Activated T-cell treated with anti-CD3 and anti-CD28 coated beads, Interleukin-2, amount 50 U/mL, for 48 hours (primary cell): ENCODE measurements at places on chromosomes 11 and 22.
A peak's percentile ranks its signal among the peaks of the same experiment; 100 is the strongest.

DNA sequence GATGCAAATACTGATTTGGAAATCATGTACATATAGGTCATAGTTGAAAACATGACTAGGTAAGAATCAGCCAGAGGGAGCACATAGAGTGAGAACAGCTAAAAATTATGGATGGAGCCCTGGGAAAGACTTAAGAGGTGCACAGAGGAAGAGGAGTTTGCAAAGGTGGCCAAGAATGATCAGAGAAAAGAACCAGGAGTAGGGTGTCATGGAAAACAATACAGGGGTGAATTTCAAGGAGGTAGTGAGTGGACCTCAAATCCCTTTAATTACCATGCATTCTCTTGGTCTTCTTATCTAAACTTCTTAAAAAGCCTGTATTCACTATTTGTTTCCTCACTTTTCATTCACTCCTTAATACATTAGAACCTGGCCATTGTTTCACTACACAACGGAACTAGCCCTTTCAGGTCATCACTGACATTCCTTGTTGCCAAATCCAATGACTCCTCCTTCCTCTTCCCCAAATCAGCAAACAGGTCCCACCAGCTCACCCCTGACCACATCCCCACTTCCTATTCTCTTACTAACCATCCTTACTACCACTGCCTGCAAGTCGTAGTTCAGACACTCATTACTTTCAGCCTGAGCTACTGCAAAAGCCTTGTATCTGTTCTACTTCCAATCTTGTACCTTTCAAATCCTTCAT, 22.6 kb downstream of the BUD13 start:
- DNase-seq: no peak

GRCh38 chr11:118438314-118438931, 2.1 kb downstream of the KMT2A start:
- DNase-seq: peak; percentile 67

DNA sequence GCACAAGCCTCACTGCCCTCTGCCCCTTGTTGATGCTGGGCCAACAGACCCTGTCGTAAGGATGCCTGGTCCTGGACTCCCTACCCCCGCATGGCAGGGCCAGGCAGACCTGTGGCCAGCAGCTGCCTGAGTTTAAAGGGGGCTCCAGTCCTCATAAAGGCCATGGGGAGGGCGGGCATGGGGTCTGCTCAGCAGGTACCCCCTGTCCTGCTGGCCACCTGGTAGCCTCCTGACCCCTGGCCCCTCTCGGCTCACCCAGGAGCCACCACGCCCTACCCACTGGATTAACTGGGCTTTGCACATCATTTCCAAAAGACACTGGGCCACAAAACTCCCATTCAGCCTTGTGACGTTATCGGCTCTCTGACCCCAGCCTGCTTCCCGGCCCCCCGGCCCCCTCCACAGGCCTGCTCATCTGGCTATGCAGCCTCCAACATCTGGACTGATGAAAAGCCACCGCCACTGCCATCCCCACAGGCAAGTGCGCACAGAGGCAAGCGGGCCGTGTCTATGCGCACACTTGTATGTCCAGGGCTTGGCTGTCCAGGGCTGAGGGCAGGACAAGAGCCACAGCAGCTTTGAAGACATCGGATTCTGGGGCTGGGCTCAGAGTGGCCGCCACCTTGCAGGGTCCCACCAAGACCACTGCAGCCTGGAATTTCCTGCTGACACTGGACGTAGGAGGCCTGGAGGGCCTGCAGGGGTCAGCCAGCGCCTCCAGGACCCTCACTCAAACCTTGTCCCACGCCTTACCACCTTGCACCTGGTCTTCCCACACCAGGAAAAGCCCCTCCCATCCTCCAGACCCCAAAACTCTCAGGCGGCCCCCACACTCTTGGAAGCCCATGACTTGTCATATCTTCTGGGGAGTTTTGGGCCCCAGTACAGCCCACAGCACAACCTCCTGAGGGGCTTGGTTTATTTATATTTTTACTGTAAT, 48.7 kb downstream of the IGF2 start:
- DNase-seq: peak; percentile 14

- no peak for DNase-seq
Measured at GRCh38 chr11:82560836-82561235, 172.8 kb downstream of the FAM181B start.

- no peak for DNase-seq
Measured at GRCh38 chr11:134802116-134802515, 390.1 kb upstream of the B3GAT1 start.

- no peak for DNase-seq
Measured at GRCh38 chr22:42288791-42289190, 18.3 kb upstream of the TCF20 start.

DNA sequence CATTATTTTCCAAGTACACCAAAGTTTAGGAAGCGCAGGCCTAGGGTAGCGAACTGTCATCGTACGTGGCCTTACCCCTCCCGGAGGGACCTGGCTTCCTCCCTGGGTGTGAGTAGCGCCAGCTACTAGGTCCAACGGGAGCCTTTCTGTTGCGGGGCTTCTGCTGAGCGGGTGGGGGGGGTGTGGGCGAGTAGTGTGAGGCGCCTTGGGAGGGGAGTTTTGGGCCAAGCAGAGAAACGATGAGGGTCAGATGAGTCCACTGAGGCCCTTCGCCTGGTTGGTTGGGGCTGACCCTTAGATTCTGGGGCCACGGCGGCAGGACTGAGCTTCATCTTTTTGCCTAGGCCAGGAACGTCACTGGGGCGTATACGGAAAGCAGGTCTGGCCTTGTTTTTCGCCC, 868 bp downstream of the TEF start:
- DNase-seq: no peak

- DNase-seq: no peak
Measured at GRCh38 chr11:70642266-70642665, 243.9 kb downstream of the CTTN start.

GRCh38 chr11:13663631-13664071, 4.8 kb upstream of the FAR1 start:
- no peak for DNase-seq

DNA sequence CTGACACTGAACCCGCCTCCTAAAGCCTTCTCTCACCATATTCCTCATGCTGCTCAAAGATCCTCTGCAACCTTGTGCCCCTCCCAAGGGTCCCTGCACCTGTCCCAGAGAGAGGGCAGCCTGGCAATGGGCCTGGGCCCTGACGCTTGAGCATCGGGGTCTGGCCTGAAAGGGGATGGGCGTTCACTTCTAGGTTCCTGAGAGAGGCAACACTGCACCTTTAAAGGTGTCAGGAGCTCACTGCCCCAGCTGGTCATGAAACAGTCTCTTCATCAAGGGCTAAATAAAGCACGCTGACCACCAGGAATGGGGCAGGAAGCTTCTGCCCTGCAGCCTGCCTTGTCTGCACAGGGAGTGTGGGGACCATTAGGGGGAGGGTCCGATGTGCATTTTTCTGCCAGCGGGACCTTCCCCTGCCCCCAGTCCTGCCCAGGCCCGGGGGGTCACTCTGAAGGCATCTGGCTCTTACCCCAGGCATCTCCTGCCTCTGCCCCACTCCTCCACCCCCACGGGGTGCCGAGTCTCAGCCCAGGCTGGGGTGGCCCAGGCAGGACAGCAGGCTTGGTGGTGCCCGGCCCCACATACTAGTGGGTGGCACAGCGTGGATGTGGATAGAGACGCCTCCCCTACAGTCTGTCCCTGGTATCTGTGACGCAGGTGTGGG, 3.5 kb downstream of the C11orf21 start:
- DNase-seq: peak; percentile 12

- peak; percentile 70 for DNase-seq
Measured at GRCh38 chr11:58575377-58576020, at the start of gene LPXN. LPXN (minus strand) TSS chr11:58575856; CDS start chr11:58575772, 84 bp downstream.

DNA sequence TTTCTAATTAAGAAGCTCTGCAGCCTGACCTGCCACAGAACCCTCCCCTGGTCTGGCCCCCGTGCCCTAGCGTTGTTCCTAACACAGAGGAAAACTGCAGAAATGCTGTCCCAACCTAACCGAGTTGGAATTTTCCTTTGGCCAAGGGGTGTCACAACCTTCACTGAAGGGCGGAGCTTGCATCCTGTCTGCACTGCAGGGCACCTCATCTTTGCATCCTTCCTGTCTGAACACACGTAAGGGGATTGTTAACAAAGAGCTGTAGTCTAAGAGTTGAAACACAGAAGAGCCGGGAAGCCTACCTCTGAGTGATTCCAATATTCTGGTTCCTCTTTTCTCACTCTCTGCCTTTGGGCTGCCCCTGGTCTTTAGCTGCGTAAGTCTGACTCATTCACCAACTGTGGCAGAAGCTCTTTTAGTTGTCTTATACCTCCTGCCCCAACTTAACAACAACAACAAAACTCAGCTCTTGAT, 1.6 kb downstream of the DIXDC1 start:
- DNase-seq: peak; percentile 59

DNA sequence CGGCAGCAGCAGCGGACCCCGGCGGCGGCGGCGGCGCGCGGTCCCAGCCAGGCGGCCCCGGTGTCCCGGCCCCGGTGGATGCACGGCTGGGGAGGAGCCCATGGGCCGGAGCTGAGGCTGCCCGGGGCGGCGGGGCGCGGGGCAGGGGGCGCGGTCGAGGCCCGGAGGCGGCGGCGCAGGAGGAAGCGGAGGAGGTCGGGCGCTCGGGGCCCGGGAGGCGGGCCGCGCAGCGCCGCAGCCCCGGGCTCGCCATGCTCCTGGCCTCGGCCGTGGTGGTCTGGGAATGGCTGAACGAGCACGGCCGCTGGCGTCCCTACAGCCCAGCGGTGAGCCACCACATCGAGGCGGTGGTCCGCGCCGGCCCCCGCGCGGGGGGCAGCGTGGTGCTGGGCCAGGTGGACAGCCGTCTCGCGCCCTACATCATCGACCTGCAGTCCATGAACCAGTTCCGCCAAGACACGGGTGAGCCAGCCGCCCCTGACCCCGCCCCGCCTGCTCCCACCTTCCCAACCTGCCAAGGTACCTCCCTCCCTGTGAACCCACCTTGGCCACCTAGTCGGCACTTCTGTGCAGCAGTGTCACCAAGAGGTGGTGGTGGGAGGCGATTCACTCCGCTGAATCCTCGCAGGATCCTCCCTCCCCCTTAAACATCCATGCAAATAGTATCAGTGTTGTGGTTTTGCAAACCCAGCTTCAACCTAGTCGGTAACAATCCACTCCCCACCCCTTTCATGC, 580 bp downstream of the DTX4 start:
- peak; percentile 32 for DNase-seq

DNA sequence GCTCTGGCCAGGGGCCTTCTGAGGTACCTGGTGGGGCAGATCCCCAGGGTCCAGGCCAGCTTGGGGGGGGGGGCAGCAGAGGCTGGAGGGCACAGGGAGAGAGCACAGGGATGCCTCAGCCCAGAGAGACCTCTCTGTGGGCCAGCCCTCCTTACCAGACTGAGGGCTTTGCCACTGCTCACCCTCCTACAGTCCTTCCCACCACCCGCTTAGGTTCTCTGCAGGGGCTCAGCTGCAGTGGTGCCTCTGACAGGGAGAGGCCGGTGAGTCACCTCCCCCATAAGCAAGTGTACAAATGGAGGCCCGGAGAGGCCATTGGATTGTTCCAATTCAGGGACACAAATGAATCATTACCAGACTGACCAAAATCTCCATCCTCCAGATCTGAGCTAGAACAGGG, 68.1 kb upstream of the LMO1 start:
- DNase-seq: no peak

- no peak for DNase-seq
Measured at GRCh38 chr11:102267609-102268008, 49.7 kb upstream of the BIRC3 start.

DNA sequence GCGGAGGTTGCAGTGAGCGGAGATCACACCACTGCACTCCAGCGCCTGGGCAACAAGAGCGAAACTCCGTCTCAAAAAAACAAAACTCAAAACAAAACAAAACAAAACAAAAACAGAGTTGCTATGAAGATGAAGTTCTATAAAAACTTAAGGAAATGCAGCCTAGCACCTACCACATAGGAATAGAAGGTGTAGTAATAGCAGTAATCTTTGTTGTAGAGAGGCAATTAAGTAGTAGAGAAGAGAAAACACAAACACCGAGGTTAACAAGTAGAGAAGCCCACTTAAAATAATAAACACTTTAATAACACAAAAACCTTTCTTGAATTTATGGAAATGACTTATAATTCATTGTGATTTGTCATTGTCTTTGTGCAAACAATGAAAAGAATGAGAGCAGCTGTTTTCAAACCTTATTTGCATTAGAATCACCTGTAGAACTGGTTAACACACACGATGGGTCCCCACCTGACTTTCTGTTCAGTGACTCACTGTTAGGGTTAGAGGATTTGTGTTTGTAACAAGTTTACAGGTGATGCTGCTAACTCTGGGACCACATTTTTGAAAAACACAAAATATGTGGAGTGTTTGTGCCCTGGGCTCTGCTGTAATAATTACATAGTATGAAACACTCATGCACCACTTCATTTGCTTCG, 43.1 kb downstream of the TYR start:
- DNase-seq: no peak

DNA sequence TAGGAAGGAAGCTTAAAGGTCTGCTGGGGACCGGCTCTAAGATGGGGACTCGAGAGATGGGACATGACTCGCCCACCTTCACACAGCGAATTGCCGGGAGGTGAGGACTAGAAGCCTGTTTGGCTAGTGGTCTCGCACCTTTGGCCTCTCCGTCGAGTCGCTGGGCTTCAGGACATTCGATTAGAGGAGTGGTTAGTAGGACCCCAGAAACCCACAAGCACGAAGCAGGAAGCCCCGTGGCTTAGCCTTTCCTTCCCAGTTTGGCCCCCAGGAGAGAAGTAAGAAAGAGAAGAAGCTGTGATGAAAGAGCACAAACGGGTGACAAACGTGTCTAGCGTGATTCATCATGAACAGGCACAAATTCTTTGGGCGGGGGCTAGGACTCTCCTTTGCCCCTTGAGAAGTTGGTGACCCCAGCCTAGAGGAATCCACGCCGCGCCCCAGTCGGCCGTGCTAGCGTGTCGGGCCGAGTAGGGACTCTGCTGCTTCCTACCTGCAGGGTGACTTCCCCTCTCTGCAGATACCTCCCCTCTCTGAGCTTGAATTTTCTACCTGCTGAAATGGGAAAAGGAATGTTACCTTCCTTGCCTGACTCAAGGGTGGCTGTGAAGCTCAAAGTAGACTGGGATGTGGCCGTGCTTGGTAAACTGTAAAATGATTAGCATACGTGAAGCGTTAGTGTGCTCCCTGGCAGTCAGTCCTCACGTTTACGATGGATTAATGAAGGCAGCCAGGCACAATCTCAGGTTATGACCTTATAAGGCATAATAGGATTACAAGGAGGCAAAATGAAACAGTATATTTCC, 1.1 kb upstream of the ADM start:
- peak; percentile 56 for DNase-seq

GRCh38 chr11:78304201-78304600, 113.4 kb downstream of the GAB2 start:
- no peak for DNase-seq

GRCh38 chr11:33775832-33776470, 1.6 kb upstream of the FBXO3 start:
- no peak for DNase-seq
